ENCODE measurements at places on chromosomes 16 and 17.

DNA sequence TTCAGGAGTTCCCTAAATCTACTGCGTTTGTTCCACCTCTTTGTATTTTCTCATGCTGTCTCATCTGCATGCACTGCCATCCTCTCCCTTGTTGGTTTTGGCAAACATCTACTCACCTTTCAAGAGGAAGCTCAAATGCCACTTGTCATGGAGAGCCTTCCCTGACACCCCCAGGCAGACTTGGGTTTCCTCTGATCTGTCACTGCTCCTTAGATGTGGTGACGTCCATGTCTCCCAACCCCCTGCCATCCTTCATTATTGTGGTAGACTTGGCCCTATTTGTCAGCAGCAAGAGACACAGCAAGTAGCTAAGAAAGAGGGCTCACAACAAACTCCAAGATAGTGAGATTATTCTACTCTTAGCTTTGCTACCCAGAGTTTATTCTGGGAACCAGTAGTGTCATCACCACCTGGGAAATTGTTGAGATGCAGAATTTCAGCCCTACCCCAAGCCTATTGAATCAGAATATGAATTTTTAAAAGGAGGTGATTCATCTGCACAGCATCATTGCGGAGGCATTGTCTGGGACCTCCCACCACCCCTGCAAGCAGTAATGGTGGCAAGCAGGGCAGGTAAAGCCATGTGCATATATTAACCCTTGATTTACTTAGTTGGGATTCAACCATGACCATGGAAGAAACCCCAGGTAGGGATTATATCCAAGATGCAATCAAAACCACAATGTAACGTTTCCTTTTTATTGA is 248.9 kb downstream of the SHISA9 start:
- no peak for DNase-seq

- DNase-seq = no peak
Measured at GRCh38 chr16:19490619-19491018, 31.3 kb downstream of the GDE1 start.

DNA sequence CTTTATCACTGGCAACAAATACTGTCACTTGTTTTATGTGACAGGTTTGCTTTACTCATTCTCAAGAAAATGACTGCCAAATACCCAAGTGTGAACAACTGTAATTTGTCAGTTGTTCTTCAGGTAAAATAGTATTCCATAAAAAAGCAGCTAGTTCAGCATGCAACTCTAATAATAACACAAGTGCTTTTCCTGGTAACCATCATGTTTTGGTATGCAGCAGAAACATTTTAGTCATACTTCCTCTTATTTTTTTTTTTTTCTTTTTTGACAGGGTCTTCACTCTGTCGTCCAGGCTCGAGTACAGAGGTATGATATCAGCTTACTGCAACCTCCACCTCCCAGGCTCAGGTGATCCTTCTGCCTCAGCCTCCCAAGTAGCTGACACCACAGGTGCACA is 4.6 kb downstream of the TERF2 start:
- no peak for DNase-seq

DNA sequence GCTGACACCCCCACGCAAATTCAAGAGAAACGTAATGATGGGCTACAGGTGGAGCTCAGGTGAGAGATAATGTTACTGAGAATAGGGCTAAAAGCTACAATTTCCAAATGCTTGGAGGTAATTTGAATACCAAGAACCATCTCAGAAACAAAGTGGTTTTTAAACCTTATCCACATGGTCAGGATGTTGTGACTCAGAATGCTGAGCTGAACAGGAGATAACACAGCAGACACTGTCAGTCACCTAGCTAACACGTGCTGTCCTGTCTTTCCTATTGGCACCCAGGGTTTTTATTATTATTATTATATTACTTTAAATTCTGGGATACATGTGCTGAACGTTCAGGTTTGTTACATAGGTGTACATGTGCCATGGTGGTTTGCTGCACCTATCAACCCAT is 233.0 kb upstream of the MAF start:
- no peak for DNase-seq

DNA sequence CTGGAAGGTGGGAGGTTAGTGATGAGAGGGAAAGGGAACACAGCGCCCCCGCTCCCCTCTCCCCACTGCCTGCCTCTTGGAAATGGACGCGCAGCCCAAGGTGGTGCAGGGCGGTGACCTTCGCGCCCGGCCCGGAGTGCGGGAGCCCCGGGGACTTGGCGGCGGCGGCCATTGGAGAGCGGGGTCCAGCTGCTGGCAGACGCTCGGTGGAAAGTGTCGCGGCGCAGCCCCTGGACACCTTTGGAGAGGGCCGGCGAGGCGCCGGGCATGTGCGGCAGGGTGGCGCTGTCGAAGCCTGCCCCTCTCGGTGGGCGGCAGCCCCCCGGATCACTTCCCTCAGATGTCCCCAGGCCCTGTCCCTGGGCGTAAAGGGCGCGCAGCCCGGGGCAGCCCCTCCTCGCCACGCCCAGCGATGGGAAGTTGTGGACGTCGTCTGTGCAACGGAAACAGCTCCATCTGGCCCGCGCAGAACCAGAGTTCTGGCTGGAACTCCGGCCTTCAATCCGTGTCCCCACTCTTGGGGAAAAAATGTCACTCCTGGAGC is 16.7 kb downstream of the SALL1 start:
- no peak for DNase-seq

DNA sequence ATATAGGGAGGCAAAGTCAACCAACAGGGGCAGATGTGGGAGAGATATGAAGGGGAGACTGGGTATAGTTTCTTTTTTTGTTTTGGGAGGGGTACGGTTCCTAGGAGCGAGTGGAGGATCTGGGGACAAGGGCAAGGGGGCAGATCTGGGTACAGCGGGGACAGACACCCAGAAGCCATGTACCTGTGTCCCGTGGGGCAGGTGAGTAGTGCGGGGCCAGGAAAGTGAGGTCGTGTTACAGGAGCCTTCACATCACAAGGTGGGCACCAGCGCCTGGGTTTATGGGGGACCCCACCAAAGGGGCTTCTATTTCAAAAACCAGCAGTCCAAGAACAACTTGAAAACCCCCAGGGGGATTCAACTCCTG is 11.5 kb downstream of the LITAF start:
- DNase-seq = no peak

DNA sequence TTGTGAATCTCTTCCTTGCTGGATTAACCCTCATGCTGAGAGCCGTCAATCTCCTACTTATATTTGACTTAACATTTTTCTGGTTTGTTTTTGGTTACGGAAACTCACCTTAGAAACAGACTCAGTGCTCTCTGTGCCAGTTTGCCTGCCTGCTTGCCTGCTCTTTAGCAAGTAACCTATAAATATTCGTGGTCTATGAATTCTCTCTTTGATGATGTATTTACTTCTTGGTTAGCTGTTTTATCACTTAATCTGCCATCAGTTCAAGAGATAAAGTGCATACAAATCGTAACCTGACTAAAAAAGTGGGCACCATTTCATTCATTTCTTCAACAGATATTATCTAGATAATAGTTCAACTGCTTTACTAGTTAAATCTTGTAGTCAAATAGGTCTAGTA is 26.7 kb downstream of the CYB5B start:
- DNase-seq = no peak

GRCh38 chr17:79515646-79516571 is 94.9 kb downstream of the RBFOX3 start:
- no peak for DNase-seq

- DNase-seq = no peak
Measured at GRCh38 chr17:69857412-69857835, 217.6 kb upstream of the KCNJ16 start.

DNA sequence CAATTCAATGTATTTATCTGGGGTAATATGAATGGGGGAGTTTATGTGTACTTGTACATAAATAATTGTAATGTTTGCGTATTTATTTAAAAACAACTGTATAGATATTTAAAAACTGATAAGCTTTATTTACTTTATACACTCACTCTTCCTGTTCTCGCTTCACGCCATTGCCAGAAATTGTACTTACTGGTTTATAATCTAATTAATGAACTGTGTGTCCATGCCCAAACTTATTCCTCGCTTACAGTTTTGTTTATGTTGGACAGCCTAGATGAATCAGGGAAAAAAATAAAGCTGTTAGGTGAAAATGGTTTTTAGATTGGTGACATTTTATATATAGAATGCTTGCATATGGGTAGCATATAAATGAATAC is 30.8 kb downstream of the AATF start:
- DNase-seq = no peak

DNA sequence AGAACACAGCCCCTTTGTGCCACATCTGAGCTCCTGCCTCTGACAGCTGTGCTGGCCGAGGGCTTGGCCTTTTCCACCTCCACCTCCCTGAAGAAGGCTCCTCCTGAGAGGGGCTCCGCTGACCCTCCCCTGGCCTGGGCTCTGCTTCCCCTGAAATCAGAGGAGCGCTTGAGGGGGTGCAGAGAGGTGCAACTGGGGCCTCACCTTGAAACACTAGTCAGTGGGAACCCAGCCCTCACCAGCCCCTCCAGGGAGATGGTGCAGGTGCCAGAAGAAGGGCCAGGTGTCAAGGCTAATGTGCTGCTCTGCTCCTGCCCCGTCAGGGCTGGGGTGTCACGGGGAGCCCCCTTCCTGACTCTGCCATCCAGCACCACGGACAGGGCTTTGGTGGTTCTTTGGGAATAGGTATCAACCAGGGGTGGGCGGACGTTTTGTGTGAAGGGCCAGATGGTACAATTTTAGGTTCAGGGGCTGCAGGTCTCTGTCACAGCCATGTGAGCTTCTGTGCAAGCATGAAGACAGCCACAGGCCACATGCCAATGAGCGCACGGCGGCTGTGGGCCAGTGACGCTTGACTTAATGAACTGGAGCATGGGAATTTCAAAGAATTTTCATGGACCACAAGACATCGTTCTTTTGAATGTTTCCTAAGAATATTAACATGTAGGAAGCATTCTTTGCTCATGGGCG is 2.1 kb upstream of the ZG16B start:
- no peak for DNase-seq

DNA sequence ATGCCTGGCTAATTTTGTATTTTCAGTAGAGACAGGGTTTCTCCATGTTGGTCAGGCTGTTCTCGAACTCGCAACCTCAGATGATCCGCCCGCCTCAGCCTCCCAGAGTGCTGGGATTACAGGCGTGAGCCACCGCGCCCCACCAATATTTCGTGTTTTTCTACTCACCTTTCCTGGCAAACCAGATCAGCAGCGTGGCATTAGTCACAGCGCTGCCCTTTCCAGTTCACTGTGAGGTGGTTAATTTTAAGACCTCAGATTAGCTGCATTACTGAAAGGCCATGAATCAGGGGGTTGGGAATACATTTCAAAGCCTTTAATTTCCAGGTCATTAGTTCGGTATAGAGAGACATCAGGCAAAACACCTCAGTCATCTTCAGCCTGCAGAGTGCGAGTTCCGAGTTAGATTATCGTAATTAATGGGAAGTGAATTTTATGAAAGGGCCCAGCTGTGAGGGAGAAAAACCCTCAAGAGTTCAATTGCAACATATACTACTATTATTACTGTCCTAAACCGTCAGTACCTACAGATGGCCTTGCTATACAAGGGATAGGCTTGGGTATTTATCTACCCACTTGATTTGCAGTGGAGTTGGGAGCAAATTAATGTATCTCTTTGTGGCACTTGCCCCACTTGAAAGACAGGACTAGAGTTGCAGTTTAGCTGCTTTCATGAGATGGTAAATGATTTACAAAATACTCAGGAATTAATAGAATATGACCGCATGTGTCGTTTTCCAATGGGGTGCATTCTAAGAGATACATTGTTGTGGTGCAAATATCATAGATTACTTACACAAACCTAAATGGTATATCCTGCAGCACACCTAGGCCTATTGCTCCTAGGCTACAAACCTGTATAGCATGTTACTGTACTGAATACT is 2.1 kb upstream of the USP32 start:
- no peak for DNase-seq

DNA sequence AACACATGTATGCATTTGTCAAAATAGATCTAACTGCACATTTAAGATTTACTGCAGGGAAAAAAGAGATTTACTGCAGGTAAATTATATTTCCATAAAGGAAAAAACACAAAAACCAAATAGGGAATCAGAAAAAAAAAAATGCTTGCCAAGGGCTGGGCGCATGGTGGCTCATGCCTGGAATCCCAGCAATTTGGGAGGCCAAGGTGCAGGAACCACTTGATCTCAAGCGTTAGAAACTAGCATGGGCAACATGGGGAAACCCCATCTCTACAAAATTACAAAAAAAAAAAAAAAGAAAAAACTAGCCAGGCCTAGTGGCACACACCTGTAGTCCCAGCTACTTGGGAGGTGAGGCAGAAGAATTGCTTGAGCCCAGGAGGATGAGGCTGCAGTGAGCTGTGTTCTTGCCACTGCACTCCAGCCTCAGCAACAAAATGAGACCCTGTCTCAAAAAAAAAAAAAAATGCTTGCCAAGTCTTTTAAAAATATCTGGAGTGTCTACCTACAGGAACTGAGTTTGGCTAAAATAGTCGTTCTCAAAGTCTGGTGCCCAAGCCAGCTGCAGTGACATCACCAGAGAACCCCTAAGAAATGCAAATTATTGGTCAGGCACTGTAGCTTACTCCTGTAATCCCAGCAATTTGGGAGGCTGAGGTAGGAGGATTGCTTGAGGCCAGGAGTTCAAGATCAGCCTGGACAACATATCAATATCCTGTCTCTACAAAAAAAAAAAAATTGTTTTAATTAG is 17.5 kb downstream of the TRIM25 start:
- DNase-seq = no peak

DNA sequence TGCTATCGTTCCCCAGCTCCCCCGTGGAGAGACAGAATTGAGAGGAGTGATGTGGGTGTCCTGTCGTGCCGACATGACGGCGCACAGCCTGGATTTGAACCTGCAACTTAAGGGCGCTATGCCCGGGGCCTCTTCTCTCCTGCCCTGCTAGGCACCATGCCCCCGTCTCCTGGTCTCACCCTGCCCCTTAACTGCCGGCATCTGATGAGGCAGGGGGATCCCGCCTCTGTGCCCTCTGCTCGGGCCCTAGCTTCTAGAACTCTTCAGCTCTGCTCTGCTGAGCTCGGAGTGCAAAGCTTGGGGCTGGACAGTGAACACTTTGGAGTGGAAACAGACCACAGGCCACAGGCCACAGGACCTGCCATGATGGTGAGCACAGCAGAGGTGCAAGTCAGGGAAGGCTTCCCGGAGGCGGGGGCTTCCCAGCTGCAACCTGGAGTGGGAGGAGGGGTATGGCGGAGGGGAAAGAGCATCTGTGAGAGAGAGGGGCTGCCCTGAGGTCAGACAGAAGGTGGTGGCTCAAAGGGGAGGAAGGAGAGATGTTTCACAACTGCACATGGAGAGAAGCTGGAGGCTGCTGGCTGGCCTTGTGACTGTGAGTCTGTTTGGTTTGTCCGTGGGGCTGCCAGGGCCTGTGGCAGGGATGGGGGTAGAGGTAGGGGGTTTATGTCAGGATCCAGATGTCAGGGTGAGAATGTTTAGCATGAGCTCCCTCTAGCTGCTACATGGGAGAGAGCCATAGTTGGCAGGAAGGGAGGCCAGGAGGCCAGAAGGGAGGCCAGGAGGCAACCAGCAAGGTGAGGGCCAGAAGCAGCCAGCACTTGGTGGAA is 107.8 kb downstream of the CRLF3 start:
- DNase-seq = no peak

GRCh38 chr17:73089322-73090317 is 2.9 kb downstream of the SLC39A11 start:
- DNase-seq = no peak

DNA sequence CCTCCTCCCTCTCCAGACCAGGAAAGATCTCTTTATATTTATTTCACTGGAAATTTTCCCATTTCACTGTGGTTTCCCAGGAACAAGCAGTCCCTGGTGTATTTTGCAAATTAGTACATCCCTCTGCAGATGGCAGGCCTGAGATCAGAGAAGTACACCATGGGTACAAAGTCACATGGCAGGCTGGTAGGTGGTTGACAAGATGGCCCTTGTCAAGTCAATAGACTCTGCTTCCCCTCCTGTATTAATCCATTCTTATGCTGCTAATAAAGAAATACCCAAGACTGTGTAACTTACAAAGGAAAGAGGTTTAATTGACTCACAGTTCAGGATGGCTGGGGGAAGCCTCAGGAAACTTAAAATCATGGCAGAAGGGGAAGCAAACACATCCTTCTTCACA is 51.6 kb upstream of the KSR1 start:
- DNase-seq = no peak

All from effector memory CD4-positive, alpha-beta T cell (primary cell).